Stimulated activated CD4-positive, alpha-beta T cell treated with anti-CD3 and anti-CD28 coated beads, TNF-alpha, amount 100 ng/mL, for 48 hours (primary cell): ENCODE measurements at places on chromosomes 3 and 15.

DNA sequence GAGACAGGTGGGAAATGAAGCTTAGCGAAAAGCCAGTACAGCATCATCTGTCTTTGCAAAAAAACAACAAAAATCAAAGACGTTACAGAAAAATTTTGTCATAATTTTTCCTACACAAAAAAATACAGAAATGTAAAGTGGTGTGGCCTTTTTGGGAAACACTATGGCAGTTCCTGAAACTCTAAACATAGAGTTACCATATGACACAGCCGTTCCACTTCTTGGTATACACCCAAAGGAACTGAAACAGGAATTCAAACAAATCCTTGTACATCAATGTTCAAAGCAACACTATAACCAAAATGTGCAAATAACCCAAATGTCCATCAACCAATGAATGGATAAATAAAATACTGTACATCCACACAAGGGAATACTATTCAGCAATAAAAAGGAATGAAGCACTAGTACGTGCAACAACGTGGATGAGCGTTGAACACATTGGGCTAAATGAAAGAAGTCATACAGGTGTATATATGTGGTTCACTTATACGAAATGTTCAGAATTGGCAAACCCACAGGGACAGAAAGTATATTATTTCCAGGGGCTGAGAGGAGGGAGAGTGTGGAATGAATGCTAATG lies 46.8 kb downstream of the GLB1 start:
- no peak for DNase-seq

- no peak for DNase-seq
Measured at GRCh38 chr3:123314359-123315270, 112.9 kb downstream of the SEC22A start.

DNA sequence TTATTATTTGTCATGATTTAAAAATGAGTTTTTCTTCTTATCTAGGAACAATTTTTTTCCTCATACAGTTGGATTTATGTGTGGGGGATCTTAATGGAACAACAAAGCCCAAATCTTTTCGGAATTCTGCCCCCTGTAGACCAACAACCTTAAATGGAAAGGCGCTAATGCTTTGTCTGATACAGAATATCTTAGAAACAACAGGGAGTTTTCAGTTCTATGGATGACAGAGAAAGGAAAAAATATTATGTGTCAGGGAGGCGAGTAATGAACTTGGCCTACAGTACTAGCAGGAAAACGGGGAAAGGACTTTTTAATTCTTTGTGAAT lies 592 bp downstream of the MOBP start:
- no peak for DNase-seq

DNA sequence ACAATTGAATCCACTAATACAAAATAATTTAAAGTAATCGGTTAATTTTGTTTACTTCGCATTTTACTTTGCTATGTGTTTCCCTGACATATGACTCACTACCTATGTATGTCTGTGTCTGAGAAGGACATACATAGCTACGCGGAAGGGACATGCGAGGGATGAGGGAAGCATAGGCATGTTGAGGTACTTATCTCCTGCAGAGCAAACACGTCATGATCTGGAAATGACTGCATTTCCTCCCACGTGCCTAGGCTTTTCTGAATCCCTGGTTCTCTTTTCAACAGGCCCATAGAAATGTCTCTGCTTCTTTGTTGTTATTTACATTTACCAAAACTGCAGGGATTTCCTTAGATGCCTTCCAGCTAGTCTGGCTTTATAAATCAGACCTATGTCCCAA lies 27.5 kb downstream of the ALCAM start:
- DNase-seq, result no peak

GRCh38 chr3:38382506-38383080 lies 36.0 kb downstream of the XYLB start:
- DNase-seq, result no peak
